Foreskin keratinocyte (primary cell): ENCODE measurements at places on chromosomes 7 and 10.

DNA sequence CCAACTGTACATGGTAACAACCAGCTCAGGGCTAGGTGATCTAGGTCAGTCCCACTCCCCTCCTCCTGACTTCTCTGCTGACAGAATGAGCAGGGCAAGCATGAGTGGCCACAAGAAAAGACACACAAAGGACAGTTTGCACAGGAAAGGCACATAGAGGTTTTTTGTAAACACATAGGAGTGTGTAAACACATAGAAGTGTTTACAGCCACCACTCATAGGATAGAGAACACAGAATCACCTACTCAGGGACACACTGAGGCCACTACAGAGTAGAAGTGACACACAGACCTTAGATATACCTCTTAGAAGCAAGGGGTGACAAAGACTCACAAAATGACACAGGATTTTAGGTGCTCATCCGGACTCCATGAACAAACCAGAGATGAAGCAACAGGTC, 19.0 kb downstream of the NUDCD3 start:
- no peak for DNase-seq

- DNase-seq, result no peak
Observed at GRCh38 chr7:141079219-141079618, 5.4 kb downstream of the TMEM178B start.

DNA sequence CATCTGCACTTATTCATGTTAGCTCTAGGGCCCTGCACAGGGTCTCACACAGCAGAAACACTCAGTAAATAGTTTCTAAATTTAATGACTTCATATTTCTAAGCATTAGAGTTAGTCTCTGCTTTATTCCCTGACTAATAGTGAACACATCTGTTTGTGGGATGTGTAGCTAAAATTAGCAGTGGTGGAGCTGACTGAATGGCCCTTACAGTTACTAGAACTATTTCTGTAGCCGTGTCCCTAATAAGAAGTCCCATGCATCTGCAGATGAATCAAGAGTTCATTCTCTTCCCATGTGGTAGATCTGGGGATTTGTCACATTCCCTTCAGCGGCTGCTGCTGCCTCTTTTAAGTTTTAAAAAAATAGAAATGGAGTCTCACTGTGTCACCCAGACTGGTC, 11.7 kb downstream of the MAP3K8 start:
- DNase-seq, result no peak

- no peak for DNase-seq
Observed at GRCh38 chr10:127149501-127150081, 46.8 kb downstream of the INSYN2A start.

DNA sequence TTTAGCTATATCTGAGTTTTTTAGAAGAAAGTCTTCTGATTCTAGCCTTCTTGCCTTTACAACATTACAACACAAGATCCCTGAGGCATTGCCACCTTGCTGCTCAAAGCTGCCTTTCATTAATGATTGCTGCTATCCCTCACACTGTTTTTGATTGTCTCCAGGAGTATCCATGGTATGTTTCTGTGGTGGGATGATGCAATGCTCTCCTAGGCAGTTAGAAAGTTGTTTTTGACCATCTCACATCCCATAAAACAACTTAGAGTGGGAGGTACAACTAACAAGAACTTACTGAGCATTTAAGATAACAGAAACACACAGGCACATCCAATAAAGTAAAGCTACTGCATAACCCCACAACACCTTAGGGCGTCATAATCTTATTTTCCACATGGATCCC, 1156.0 kb upstream of the LRRTM3 start:
- no peak for DNase-seq

DNA sequence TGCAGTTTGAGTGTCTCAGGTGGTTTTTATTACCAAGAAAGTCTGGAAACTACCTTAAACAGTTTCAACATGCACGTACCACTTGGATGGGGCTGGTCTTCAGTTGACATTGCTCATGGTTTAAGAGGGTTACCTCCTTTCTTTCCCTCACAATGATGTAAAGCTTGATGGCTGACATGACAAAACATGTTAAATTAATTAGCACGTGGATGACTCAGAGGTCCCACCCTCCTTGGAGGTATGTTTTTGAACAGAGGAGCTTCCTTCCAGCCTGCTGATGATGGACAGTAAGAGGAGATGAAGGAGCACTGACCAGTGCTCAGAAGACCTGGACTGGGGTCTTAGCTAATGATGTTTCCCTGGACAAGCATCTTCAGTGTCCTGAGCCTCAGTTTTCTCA, 322.3 kb upstream of the PODXL start:
- peak; percentile 78 for DNase-seq

- no peak for DNase-seq
Observed at GRCh38 chr7:55081472-55082227, 62.8 kb downstream of the EGFR start.

DNA sequence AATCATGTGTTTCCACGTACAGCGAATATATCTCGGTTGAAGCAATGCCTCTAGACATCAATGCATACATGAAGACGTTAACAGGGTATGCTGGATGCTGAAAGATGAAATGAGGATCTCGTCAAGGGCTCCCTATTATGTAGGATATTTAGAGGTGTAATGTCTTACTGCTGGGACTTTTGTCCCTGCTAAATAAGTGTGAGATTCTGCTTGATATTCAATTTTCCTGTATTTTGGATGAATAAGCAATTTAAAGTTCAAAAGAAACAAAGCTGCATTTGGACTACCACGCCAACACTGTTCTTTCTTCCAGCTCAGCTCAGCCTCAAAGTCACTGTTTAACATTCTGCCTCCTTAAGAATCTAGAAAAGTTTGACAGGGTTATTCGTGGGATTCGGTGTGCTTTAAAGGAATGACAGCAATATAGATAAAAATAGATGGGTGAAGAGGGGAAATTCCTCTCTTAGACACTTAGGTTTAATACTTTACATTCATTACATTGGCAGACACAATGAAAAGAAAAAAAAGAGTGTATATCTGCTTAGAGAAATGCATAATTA, 110.1 kb upstream of the RHEB start:
- DNase-seq, result no peak

- no peak for DNase-seq
Observed at GRCh38 chr7:150974468-150975391, 3.4 kb downstream of the KCNH2 start.

GRCh38 chr10:88989824-88990383, 694 bp upstream of the FAS start:
- DNase-seq, result no peak

DNA sequence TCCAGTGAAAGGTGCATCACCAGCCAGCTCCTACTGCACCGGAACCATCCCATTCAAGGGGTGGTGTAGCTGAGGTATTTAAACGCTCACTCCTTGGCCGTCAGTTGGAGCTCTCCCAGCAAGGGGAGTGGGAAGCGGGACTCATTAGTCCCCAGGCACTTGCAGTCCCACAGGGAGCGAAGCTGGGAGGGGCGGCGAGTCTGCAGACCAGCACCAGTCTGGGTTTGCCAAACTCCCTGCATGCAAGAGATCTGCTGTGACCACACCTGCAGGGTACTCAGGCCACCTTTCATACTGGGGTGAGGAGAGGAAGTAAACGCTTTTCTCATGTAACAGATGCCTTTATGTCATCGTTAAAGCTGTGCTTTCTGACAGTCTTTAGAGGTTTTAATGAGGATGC, 187.9 kb downstream of the PTPRN2 start:
- DNase-seq, result no peak

DNA sequence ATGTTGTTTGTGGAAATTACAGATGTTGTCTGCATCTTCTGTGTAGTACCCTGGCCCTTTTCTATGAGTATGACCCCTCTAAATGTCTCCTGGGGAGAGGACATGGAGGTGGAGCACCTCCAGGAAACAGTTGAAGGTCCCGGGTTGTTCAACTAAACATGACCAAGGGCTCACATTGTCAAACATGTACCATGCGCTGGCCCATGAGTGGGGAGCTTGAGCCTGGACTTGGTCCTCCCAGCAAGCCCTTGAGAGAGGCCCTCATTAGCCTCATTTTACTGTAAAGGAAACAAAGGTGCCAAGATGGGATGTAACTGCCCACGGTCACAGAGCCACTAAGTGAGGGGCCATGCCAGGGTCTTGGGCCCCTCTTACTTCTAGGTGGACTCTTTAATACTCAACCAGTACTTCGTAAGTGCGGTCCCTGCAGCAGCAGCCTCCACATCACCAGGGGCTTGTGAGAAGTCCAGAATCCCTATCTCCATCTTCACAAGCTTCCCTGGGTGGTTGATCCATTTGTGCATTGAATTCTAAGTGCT, 31.2 kb downstream of the C10orf71 start:
- DNase-seq, result no peak

- no peak for DNase-seq
Observed at GRCh38 chr10:5953676-5954075, 23.7 kb downstream of the IL15RA start.
